Natural killer cell treated with Interleukin-12 subunit alpha and Interleukin-12 subunit beta and Interleukin-15 and Interleukin-18, amount 100 ng/mL, for 72 hours (primary cell): ENCODE measurements at places on chromosomes 1 and 21. TPM values are rescaled to one million over a fixed set of nuclear protein-coding genes. Genes with fewer than 3 reads are reported as not detected.

GRCh38 chr21:15943009-15943666 is 213.4 kb downstream of the USP25 start:
- DNase-seq = no peak

- DNase-seq = no peak
These were observed 13.4 kb downstream of the PKN2 start for GRCh38 chr1:88697503-88697902.

UQCRH gene
- 236 TPM for total RNA-seq

C8B gene
- 0.40 TPM for total RNA-seq

DNA sequence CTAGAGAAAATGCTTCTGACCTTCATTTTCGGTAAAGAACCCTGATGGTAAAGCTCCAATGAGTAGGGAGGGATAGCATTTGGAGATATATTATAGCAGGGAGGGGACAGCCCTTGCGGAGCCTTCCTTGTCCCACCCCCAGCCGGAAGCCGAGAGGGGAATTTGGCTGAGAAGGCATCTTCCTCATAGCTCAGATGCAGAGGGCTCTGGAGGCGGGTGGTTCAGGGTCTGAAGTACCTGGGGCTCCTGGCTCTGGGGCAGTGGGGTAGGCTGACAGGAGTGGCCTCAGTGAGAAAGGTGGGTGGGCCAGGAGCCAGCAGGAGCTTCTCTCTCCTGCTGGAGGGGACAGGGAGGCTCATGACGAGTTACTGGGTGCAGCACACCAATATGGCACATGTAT is 88.0 kb upstream of the IFFO2 start:
- peak; percentile 22 for DNase-seq

DNA sequence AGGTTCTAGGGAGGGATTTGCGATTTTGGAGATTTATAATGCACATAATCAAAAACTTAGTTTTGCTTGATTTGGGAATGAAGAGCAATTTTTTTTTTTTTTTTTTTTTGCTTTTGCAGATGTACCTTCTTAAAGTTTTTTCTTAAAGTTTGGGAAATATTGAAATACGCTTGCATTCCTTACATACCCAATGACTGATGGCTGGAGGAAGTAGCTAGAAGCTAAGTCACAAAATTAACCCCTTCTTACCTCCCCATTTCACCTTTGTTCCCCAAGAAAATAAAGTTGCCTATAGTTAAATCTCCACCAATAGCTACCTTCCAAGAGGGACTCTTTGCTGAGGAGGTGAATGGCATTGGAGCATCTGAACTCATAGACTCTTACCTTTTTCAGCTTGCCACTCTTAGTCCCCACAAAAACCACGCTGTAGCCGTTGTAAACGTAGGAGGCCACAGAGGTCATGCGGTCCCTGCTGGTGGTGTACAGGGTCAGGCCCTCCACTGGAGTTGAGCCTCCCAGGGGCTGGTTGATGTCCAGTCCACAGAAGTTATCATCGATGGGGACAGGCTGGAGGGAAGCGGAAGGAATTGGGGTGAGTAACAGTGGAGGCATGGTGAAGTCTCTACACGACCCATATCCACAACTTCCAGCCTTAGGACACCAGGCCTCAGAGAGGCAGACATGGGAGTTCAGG is 34.1 kb downstream of the PLXNA2 start:
- DNase-seq = no peak

DNA sequence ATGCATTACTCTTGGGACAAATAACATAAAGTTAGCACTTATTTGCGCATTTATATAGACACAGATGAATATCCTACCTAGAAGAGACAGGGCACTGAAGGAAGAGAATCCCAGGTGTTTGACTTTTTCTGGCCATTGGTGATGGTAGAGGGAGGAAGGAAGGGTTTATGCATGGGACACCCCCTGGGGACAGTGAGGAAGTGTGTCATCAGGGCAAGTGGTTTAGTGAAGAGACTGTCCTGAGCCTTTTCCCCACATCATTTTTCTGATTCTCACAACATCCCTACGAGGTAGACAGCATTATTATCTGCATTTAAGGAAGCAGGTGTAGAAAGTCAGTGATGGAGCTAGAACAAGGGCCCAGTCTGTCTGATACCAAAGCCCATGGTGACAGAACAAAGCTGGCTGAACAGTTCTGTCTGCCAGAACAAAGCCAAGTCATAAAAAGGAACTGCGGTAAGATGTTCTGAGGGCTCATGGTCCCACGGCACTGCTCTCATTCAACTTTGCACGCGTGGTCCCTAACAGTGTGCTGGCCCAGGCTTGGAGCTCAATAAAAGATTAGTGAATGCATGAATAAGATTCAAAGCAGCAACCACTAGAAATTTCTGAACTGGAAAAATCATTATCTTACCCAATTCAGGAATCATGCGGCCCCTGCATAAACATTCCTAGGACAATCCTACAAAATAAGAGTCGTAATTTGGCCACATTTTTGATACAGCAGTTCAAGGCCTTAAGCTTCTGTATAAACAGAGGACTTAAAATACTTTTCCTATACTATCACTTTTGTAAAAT is 12.2 kb upstream of the CDC42BPA start:
- no peak for DNase-seq

DNA sequence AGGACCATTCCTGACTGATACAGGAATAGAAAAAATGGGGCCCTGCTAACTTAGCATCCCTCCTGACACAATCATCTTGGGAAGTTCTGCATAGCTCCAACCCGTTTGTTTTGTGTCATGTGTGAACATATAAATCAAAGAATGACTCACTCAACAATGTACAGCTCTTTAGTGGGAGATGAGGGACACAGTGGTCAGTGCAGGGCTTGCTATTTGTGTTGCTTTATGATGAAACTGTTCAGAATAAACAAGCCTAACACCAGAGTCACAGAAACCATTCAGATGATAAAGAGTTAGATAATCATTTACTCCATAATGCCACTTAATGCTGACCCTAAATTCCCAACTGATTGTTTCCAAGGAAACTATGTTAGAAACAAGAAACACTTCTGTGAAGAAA is 154.2 kb upstream of the ZNHIT6 start:
- no peak for DNase-seq

RIPPLY3 gene
- not detected for total RNA-seq

- DNase-seq = no peak
These were observed 144.6 kb upstream of the TNR start for GRCh38 chr1:175887981-175888428.

NBPF10 gene
- 2.8 TPM for total RNA-seq

DNA sequence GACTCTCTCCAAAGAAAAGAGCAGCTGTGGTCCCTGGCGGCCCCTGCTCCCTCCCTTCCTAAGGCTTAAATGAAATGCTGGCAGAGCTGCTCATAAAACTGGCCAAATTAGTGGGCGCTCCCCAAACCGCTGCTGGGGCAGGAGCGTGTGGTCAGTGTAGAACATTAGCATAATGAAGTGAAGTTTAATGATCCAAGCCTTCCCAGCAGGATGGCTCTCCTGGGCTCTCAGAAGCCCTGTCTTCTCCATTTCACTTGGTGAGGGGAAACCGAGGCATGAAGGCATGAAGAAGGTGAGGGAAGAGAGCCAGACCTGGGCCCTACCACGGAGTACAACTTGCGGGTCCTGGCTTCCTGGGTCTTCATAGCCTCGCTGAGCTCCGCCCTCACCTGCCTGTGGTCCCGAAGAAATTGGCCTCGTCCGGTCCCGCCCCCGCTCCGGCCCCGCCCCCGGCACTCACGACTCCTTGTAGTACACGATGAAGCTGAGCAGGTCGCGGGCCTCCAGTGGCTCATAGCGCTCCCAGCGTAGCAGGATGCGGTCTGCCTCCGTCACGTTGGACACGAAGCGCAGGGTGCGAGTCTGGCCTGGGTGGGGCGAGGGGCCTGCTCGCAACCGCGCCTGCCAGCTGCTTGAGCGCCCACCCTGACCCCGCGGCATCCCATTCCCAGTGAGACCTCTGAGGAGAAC is 10.3 kb downstream of the INSRR start:
- peak; percentile 83 for DNase-seq

CRYZ gene
- 23.5 TPM for total RNA-seq

DNA sequence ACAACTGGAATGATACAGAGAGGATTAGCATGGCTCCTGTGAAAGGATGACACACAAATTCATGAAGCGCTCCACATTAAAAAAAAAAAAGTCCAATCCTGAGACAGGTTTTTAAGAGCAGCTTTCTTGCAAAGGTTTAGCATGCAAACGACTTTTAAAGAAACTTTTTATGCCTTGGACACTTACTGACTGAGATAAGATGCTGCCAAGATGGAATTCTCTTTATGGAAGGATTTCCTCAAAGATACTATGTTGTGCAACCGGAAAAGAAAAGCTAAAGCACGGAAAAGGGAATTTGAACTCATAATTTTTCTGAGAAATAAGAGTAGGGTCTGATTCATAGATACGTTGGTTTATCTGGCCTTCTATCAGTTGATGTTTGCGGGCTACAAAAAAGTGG is 27.3 kb downstream of the PIGP start:
- no peak for DNase-seq

DNA sequence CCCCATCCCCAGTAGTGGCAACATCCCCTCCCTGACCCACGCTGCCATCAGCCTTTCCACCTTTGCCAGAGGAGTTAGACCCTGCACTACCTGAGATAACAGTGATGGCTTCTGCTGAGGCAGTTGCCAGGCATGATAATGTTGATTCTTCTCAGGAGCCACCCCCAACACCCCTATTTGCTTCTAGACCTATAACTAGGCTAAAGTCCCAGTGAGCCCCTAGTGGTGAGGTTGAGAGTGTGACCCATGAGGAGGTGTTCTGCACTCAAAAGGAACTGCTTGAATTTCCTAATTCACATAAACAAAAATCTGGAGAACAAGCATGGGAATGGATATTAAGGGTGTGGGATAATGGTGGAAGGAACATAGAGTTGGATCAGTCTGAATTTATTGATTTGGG is 159.6 kb upstream of the COL11A1 start:
- DNase-seq = no peak

DNA sequence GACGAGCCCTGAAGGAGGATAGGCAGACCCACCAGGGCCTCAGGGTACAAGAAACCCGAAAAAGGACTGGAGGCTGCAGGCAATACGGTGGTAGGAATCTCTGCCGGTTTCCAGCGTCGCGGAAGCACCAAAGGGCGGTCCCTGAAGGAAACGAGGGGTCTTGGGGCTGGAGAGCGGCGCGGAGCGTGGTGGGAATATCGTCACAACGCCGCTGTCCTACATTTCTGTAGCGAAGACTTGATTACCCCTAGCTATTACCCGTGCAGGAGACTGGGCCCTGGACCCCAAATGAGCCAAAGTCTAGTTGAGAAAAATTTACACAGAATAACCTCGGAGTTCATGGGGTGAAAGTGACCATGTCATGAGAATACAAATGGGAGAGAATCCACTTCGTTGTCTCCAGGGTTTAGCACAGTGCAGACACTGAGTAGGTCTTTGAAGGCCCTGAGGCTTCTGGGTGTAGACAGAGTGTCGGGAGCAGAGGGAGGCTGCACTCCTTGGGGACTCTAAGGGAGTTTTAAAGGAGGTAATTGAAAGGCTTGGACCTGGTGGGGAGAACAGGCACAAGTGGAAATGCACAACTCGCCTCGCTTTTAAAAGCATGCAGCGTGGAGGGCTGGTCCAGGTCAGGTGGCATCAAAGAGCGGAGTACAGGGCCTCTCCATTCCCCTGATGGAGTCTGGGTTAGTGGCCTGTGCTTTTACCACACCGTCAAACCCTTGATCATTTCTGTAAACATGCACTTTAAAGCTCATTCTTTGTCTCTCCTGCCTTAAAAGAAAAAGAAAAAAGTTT is 1.5 kb downstream of the ATP1A1 start:
- DNase-seq = no peak

HYI gene
- total RNA-seq = 15.0 TPM

GRCh38 chr21:16086121-16086520 is 356.3 kb downstream of the USP25 start:
- DNase-seq = no peak

DNA sequence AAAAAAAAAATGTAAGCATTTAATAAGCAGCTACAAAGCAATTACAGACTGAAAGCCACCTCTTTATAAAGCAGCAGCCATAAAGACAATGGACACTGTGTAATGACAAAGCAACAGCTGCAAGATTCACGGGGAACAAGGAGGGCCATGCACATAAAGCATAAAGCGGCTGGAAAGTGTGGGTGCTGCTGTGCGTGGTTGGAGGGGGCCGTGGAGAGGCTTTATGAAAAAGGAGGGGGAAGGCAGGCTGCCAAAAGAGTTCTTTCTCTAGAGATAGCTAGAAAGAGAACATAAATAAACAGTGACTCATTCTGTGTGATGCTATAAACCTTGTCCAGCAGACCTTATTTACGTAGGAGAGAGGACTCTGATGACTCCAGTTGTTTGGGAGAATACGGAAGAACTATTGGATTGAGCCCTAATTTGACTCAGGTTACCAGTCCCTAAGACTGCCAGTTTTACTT is 49.3 kb downstream of the ADAMTS1 start:
- no peak for DNase-seq

DNA sequence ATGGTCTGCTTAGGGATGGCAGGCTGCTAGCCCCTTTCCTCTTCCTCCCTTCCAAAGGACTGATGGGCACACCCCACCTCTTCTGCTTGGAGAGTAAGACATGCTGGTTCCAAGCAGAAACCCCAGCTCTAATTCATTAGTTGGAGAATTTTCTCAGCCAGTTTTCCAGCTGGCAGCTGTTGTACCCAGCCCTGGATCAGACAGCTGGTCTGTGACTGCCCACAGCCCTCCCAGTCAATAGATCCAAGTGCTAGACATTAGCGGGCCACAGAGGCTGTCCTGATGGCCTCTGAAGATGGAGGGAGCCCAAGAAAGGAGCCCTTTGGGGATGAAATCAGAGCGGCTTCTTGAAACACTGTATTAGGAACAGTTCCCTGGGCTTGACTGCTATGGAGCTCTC is 35.8 kb downstream of the ACOT11 start:
- DNase-seq = no peak

- DNase-seq = no peak
These were observed 32.2 kb downstream of the SIPA1L2 start for GRCh38 chr1:232597721-232598120.

VWA5B1 gene
- not detected for total RNA-seq

GRCh38 chr1:205017001-205017400 is 26.0 kb upstream of the CNTN2 start:
- no peak for DNase-seq

GRCh38 chr21:42561762-42562650 is 48.4 kb downstream of the SLC37A1 start:
- no peak for DNase-seq

DNA sequence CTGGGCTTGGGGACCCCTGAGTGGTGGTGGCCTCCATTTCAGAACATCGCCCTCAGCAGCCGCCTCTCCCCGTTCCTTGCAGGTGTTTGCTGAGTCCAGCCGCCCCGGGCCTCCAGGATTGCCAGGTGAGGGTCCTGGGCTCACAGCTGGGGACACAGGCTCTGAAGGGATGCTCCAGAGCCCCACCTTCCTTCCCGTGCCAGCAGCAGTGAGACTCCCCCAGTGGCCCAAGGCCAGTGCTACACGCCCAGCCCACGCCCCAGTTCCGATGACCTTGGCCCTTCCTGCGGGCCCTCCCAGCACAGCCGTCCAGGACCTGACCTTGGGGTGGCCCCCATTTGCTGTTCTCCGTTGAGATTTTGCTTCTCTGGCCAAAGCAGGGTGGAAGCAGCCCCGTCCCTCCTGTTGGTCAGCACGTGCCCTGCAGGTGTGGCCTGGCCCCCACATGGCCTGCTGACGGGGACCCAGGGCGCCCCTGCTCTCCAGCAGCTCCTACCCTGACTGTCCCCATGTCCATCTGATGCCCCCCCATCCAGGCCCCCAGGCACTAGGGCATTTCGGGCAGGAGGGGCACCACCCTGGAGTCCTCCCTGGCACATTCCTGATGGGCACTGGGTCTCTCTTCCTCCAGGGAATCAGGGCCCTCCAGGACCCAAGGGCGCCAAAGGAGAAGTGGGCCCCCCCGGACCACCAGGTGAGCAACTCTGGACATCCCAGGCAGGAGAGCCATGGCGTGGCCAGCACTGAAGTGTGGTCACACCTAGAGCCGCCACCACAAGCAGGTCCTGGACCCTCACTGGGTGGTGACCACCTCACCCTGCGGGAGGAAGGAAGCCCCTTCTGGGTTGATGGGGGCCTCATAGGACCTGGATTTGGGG is 45.0 kb downstream of the SLC19A1 start:
- DNase-seq = peak; percentile 58
